Endodermal cell (in vitro differentiated cells): ENCODE measurements at places on chromosomes 2 and 18.

DNA sequence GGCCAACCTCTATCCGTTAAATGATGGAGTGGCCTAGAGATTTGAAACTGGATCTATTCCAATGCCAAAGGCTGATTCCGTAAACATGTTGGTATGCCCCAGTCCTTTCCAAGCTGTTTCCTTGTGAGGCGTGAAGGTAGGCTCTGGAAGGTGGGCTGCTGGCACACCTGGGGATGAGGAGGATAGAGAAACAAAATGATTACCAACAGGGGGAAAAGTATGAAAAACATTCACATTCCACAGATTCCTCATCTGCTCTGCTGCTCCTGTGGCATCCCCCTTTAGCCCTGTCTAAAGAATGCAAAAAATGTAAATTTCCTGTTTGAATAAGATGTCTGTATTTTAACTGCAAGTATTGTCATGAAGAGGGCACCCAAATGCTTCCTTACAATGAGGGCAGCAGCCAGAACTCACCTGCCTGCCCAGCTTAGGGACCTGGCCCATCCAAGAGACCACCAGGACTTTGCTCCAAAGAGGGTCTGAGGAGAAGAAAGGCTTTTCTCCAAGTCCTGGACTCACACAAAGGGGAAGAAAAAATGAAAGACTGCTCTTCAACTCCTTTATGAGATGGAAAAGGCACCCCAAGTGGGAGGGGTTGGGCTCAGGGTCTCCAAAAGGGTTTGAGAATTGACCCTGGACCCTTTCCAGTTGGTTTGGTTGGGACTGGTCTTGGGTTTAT, 132.3 kb upstream of the PELI1 start:
- DNase-seq, result peak; percentile 80

- DNase-seq, result no peak
These were observed 407.6 kb downstream of the TGIF1 start for GRCh38 chr18:3857544-3857943.

DNA sequence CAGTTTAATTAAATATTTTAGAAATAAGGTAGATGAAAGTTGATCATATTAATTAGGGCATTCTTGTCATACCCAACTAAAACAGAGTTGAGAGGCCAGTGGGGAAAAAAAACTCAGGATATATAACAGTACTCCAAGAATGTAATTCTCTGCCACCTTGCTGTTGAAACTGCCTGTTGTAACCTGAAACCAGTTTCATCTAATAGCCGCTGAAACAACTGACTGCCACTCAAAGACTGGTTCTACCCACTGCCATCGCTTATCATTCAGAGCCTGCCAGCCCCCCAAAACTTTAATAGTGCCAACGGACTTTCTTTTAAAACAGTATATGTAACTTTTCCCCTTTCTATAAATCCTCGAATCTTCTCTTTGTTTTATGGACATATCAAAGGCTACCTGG, 37.7 kb upstream of the FSIP2 start:
- DNase-seq, result no peak

DNA sequence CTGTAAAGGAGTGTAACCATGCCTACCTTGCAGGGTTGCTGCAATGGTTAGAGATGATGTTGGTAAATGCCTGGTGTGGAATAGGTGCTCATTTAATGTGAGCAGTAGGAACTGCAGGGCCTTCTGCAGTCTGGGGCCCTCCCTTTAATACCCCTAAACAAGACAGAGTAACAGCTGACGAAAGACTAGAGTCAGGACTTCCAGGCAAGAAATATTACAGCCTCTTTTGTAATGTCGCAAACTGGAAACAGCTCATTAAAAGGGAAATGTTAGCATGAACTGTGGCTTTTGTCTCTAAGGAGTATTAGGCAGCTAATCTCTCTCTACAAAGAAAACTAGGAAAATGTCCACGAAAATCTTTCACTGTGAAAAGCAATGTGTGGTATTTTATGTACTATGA, 26.0 kb downstream of the MARCO start:
- no peak for DNase-seq

DNA sequence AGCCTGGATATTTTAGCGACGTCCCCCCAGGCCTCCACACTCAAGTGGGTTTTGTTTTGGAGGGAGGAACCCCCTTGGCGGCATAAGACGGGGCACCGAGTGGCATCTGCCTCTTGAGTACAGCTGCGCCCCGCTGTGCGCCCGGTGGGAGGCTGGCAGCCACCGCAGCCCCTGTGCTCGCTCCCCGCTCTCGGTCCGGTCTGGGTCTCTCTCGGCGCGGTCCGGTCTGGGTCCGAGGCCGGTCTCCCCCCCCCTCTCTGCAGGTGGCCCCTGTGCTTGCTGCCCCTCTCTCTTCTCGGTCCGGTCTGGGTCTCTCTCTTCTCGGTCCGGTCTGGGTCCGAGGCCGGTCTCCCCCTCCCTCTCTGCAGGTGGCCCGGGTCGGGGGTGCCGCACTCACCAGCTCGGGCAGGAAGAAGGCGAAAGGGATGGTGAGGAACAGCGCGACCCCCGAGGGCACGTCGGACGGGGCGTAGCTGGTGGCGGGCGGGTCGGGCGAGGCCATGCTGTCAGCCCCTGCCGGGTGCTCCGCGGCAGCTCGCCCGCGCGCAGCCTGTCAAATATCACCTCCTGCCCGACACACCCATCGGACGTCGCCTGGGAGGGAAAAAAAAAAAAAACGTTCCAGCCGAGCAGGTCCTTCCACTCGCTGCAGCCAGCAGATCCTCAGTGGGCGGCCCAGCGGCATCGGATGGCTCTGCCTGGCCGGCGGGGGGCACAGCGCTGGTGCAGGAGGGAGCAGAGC, at the start of gene MALL:
Gene MALL, minus strand, starts transcription at position 532 of the 742 bp plus-strand sequence. Its CDS starts 30 bp downstream, at position 502.
- DNase-seq, result peak; percentile 81

DNA sequence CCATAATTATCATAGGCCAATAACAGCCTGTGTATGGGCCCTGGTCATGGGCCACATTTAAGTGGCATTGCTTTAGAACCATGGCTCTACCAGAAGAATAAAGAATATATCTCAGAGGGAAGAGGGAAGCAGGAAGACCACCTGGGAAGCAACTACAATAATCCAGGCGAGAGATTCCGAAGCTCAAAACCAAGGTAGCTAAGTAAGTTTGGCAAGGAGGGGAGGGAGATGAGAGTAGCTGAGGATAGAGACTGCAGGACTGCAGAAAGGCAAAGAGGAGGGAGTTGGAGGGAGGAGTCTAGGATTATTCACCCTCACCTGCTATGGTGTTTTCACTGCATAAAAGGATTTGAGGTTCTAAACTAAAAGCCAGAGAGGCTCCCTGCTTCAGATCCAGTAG, 293.5 kb downstream of the SETBP1 start:
- DNase-seq, result peak; percentile 55

DNA sequence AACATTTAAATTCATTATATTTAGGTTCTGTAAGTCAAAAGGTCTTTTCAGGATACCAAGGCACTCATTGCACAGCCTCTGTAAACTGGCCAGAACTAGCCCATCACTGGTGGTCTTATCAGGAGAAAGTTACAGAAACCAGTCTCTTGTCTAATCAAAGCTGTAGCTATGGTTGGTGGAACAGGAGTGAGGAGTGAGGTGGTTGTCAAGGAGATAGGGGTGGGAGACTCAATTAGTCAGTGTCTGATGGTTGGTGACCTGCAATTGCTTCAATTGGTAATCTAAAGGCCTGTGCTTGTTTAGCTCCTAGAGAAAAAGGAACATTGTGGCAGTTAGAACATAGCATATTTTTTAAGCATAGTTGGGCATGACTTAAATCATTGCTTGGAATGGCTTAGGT, 458.6 kb upstream of the CDH2 start:
- no peak for DNase-seq

- DNase-seq, result peak; percentile 9
These were observed 160.1 kb downstream of the DYSF start for GRCh38 chr2:71613403-71613952.
